ENCODE measurements at places on chromosomes 1 and 21.

DNA sequence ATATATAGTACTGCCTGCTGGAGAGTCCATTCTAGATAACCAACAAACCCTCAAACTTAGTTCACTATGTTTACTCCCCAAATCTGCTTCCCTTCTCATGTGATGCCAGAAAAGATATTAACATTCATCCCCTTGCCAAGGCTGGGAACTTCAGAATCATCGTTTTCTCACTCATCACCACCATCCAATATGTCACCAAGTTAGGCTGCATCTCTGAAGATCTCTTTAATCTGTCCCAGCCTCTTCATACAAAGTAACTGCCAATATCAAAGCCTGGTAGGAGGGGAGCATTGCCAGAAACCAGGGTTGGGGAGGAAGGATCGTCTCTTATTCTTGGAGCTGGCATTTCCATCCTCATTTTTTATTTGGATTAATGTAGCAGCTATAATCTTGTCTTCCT is 71.6 kb downstream of the XCL2 start:
- DNase-seq, result no peak

DNA sequence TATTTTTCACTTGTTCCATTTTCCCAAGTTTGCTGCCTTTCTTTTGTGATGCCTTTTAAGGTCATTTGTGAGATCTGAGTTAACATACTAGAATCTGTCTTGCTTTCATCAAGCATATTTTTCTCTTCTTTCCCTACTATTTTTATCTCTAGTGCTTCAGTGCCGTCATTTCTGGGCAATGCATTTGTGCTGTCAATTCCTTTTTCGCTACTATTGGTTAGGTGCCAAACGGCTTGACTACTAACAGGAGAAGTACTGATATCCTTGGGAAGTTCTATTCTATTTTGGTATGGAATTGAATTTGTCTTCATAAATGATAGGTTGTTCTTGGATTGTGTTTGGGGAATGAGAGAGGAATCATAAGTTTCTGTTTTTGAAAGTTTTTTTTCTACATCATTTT is 42.2 kb downstream of the LRRC53 start:
- DNase-seq, result no peak

- no peak for DNase-seq
These were observed 57.1 kb upstream of the TBX15 start for GRCh38 chr1:119045096-119045746.

GRCh38 chr1:159700312-159700711 is 14.1 kb downstream of the CRP start:
- DNase-seq, result no peak

- DNase-seq, result no peak
These were observed 103.2 kb upstream of the JUN start for GRCh38 chr1:58887059-58887458.
